Bronchus fibroblast of lung (primary cell): ENCODE measurements at places on chromosomes 6 and 20. TPM values are rescaled to one million over a fixed set of nuclear protein-coding genes. Genes with fewer than 3 reads are reported as not detected.

The DPPA5 gene
- total RNA-seq = not detected in 2 replicates

The SPDEF gene
- total RNA-seq = not detected in 2 replicates

The RSPO4 gene
- total RNA-seq = 0.17 TPM in 1 of 2 replicates, not detected in the other

The SASH1 gene
- total RNA-seq = 11.8 and 12.3 TPM in 2 replicates

The CPNE5 gene
- not detected in 2 replicates for total RNA-seq

The RCAN2 gene
- total RNA-seq = 1.5 and 2.0 TPM in 2 replicates

The KCNK16 gene
- not detected in 2 replicates for total RNA-seq

The PKIB gene
- 0.59 and 1.7 TPM in 2 replicates for total RNA-seq

The PTPRK gene
- total RNA-seq = 19.2 and 21.4 TPM in 2 replicates

The TCP11 gene
- total RNA-seq = 0.15 and 0.50 TPM in 2 replicates

The FKBP1A gene
- 111 and 114 TPM in 2 replicates for total RNA-seq

The ZNF311 gene
- 0.67 and 0.74 TPM in 2 replicates for total RNA-seq

The CCDC170 gene
- total RNA-seq = 0.15 and 0.17 TPM in 2 replicates

The PSORS1C1 gene
- total RNA-seq = under 0.01 and 0.15 TPM in 2 replicates

The CTSZ gene
- total RNA-seq = 52.8 and 58.0 TPM in 2 replicates

The ZBTB24 gene
- total RNA-seq = 4.2 and 5.2 TPM in 2 replicates

The HLA-DPB1 gene
- total RNA-seq = 4.0 TPM in 1 of 2 replicates, not detected in the other

The CCHCR1 gene
- total RNA-seq = 19.9 and 23.9 TPM in 2 replicates

The NKAPL gene
- 0.89 and 1.3 TPM in 2 replicates for total RNA-seq

The STMND1 gene
- total RNA-seq = 0.17 TPM in 1 of 2 replicates, not detected in the other

The OLIG3 gene
- not detected in 2 replicates for total RNA-seq

The TMEM170B gene
- total RNA-seq = 0.15 and 0.50 TPM in 2 replicates

The SLC35F1 gene
- under 0.01 and 0.15 TPM in 2 replicates for total RNA-seq

The TMEM63B gene
- total RNA-seq = 16.5 and 18.8 TPM in 2 replicates

The POPDC3 gene
- 5.5 and 7.7 TPM in 2 replicates for total RNA-seq

The GGT7 gene
- total RNA-seq = 7.1 and 9.6 TPM in 2 replicates

The SNX5 gene
- total RNA-seq = 106 and 126 TPM in 2 replicates

The SIM1 gene
- total RNA-seq = not detected in 2 replicates

The VSX1 gene
- not detected in 2 replicates for total RNA-seq

The CD40 gene
- 3.3 and 4.4 TPM in 2 replicates for total RNA-seq

The GJA10 gene
- total RNA-seq = not detected in 2 replicates

The WFDC2 gene
- total RNA-seq = not detected in 2 replicates

The MYLK2 gene
- total RNA-seq = 0.17 and 0.30 TPM in 2 replicates
